ENCODE measurements at places on chromosomes 12 and 14. TPM values are rescaled to one million over a fixed set of nuclear protein-coding genes. Genes with fewer than 3 reads are reported as not detected.

GRCh38 chr14:21525962-21526671, at the start of gene SALL2:
Gene SALL2, minus strand, starts transcription at chr14:21526346. Its CDS starts 219 bp downstream, at chr14:21526127.
- DNase-seq: peak; percentile 27

The CLMN gene
- 0.09 TPM for polyA plus RNA-seq

The IL22 gene
- not detected for polyA plus RNA-seq

- no peak for DNase-seq
These were observed 166.9 kb downstream of the FOXN3 start for GRCh38 chr14:89249972-89250654.

The NINJ2 gene
- not detected for polyA plus RNA-seq

DNA sequence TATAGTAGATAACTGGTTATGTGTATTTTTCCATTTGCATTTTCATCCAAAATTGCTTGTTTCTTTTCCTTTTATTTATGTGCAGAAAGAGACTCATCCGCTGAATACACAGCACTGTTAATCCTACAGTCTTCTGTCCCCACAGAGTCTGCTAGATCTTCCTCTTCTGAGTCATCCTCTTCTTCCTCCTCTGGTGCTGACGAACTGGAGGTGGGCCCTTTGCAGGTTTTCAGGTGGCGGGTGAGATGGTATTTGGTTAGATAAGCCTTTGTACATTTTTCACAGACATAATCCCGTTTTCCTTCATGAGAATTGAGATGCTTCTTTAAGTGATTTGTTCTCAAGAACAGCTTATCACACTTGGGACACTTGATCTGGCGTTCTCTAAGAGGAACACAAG, 26.8 kb downstream of the PRDM4 start:
- DNase-seq: no peak

The LBHD2 gene
- not detected for polyA plus RNA-seq

DNA sequence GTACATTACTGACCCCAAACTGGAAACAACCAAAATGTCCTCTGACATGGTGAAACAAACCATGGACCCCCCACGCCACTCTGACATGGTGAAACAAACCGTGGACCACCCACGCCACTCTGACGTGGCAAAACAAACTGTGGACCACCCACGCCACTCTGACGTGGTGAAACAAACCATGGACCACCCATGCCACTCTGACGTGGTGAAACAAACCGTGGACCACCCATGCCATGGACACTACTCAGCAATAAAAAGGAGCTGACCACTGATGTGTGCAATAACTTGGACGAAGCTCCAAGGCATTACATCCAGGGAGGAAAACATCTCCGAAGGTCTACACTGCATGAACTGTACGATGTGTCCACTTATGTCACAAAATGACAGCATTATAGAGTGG, 3.1 kb upstream of the GOLGA3 start:
- no peak for DNase-seq

GRCh38 chr12:14452336-14452735, 86.9 kb downstream of the ATF7IP start:
- DNase-seq: no peak

DNA sequence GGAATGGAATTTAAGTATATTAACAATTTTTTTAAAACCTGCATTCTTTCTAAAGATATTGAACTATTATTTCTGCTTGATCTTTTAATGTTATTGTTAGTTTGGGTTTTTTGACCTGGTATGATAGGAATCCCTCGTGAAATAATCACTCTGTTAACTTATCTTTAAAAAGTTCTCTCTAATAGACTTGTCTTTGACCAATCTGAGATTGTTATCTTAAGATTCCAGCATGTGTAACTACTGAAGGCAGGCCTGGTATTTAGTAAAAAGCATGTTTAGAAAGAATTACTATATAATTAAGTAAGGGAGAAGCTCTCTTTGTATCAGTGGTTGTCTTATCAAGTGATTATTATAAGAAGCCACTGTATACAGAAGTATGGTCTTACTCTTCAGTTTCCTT, 4.8 kb downstream of the TMTC2 start:
- DNase-seq: no peak

DNA sequence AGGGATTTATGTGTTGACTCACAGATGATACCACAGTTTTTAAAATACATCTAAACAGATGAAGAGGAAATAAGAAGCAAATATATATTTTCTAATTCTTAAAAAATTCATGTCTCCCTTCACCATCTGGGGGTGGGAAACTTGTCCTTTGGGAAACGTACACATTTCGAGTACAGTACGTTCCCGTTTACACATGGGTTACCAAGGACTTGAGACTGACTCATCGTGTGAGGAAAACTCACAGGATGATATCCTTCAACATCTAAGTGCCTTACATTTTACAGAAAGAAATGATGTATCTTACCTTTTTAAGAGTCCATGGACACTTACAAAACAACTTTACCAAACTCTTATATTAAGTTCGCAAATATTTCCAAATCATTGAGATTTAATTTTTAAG, 16.0 kb upstream of the FBLN5 start:
- DNase-seq: no peak

GRCh38 chr14:104939666-104940410, 15.2 kb downstream of the PLD4 start:
- no peak for DNase-seq

The KIF26A gene
- polyA plus RNA-seq: not detected

The CACNA2D4 gene
- 0.22 TPM for polyA plus RNA-seq

- no peak for DNase-seq
These were observed 912.7 kb upstream of the LRFN5 start for GRCh38 chr14:40694023-40694422.

The KRT78 gene
- polyA plus RNA-seq: not detected

The MYRFL gene
- not detected for polyA plus RNA-seq

The SMOC1 gene
- 21.9 TPM for polyA plus RNA-seq

The AICDA gene
- polyA plus RNA-seq: not detected

DNA sequence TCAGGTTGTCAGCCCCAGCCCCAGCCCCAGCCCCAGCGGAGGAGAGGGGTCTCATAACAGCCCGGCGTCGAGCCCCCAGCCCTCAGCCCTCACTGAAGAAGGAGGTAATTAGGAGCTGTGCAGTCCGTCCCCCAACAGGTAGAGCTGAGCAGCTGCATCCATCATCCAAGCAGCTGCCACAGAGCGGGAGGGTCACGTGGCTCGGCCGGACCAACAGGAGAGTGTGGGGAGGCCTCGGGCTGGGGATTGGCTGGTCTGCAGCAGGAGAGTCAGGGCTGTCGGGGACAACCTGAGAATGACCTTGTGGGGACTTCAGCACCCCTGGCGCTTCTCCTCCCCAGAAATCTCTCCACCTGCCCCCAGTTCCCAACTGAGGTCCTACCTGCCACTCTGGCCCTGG, 29.6 kb downstream of the SMUG1 start:
- DNase-seq: no peak

- DNase-seq: no peak
These were observed 28.9 kb downstream of the ANO6 start for GRCh38 chr12:45244561-45245343.

The AKAP6 gene
- polyA plus RNA-seq: 1.3 TPM

The RNASE11 gene
- not detected for polyA plus RNA-seq

The RPL10L gene
- not detected for polyA plus RNA-seq

DNA sequence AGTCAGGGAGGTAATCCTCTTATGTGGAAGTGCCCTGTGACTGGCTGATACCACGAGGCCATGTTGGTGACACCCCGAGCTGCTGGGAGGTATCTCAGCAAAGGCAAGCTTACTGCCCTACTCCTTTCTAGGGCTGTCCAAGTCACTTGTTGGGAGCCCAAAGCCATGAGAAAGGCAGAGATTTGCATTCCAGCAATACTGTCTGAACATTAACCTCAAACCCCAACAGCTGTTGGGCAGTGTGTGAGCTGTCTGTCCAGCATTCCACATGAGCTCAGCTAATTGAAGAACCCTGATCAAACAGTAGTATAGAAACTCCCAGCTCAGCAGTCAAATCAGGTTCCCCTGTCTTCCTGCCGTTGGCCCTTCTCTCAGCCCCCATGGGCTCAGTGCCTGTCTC, 9.2 kb downstream of the ABHD4 start:
- DNase-seq: no peak
